Adrenal gland (tissue), 19 donors: ENCODE measurements at places on chromosomes 7 and 10.

DNA sequence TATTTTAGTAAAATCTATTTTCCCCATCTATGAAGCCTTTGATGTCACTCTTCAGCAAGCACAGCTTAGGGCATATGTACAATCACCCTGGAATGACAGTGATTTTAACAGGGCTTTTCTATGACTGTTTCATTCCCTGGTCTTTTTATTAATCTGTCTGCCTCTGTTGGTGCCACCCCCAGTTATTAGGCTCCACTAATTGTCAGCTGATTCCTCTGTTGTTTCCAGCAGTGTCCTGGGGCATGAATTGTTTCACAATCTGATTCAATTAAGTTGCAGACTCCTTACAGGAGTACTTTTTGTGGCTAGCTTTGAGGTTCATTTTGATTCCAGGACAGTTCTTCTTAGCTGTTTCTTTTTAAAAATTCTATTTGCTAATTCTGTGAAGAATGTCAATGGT lies 38.6 kb downstream of the MYO3A start:
- no peak for DNase-seq

DNA sequence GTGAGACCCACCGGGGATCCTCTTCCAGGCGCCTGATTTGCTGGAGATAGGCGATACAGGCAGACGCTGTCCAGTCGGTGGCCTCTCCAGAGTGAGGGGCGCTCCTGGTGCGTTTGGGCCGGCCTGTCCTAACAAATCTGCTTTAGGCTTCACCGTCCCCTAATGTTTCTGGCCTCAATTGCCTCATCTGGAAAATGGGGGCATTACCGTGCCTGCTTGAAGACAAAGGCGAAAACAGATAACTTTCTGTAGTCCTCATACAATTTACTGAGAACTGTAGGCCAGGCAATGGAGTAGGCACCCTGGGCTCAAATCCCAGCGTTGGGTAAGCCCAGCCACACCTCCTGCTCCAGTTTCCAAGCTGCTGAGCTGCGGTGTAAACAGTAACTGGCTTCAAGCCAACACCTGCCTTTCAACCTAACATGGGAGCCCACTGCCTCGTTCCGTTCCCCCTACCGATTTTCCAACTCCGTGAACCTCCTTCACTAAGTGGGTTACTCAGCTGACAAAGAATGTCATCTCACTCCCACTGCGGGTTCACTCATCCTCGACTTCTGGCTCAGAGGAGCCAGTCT lies 589 bp upstream of the ZFAND4 start:
- DNase-seq: peak; percentile 34

GRCh38 chr7:112622159-112622715 lies 141.4 kb downstream of the LSMEM1 start:
- no peak for DNase-seq

- no peak for DNase-seq
These were observed 49.7 kb downstream of the CCDC71L start for GRCh38 chr7:106610996-106611886.

DNA sequence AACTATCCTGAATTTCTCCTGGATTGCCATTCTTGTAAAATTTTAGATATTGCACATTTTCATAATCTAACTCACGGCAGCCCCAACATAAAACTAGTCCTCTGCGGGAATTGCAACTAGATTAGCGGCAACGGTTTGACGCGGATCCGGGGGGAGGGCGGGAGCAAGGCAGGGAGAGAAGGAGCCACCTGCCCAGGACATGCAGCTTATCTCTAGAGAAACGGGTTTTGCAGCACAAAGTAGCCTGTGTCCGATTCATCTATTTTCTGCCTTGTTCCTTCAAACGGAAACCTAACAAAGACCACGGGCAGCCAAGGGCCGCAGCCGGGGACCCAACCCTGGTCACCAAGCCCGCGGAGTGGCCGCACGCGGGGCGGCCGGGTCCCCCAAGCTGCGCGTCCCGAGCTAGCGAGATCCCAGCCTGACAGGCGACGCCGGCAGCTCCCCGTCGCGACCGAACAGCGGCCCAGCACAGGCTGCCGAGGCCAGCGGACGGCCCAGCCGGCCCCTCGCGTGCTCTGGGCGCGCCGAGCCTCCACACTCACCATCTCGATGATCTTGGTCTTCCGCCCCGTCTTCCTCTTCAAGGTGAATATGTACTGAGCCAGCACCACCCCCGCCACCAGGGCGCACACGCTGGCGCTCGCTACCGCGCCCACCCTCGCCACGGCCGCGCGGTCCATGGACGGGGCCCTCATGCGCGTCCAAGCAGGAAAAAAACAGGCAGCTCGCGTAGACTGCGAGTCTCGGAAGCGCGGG lies at the start of gene NT5C3A:
TSS of gene NT5C3A (minus strand) at position 754 of the 759 bp plus-strand sequence. CDS start at position 683, 71 bp downstream.
- DNase-seq: peak; percentile 38

DNA sequence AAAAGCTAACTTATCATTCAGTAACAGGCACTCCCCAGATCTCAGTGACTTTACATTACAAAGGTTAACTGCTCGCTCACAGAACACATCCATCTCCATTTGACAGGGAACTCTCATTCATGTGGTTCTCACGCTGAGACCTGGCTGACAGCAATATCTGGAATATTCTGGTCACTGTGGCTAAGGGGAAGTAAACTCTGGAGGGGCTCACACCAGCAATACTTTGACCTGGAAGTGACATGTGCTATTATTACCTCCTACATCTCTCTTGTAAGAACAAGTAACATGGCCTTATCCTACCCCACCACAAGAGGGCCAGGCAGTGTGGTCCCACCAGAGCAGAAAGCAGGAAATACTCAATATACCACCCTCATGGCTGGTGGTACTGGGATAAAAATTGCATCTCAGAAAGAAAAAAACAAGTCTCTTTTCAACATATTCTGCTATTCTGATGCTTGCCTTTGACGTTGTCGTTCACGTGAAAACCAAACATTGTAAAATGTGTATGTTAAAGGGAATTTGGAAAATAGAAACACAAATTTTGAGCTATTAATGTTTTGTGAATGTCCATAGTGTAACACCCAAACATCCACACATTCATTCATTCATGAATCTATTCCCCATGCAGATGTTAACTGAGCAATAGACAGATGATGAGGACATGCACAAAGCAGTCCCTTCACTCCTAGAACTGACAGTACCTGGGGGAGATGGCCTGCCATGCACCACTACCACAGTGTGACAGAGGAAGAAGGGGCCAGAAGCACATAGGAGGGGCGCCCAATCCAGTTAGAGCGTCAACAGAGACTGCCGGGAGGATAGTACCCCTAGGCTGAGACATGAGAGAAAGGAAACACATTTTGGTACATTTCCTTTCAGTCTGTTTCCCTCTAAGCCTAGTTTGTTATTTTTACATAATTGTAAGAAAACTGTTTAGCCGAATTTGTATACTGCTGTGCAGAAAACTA lies 166.0 kb upstream of the SP4 start:
- DNase-seq: peak; percentile 20

DNA sequence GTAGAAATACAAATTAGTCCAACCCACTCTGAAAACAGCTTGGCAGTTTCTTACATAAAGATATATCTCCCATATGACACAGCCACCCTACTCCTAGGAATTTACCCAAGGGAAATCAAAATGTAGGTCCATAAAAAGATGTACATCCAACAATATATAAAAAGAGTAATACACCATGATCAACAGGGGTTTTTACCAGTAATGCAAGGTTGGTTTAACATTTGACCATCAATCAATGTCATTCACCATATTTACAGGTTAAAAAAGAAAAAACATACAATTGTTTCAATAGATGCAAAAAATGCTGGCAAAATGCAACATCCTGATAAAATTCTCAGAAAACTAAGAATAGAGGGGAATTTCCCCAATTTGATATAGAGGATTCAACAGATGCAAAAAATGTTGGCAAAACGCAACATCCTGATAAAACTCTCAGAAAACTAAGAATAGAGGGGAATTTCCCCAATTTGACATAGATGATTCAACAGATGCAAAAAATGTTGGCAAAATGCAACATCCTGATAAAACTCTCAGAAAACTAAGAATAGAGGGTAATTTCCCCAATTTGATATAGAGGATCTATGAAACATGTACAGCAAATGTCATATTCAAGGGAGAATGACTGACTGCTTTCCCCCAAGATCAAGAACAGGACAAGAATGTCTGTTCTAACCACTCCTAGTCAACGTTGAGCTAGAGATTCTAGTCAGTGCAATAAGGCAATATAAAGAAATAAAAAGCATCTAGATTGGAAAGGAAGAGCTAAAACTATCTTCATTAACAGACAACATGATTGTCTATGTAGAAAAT lies 13.7 kb downstream of the ADAP1 start:
- DNase-seq: no peak

DNA sequence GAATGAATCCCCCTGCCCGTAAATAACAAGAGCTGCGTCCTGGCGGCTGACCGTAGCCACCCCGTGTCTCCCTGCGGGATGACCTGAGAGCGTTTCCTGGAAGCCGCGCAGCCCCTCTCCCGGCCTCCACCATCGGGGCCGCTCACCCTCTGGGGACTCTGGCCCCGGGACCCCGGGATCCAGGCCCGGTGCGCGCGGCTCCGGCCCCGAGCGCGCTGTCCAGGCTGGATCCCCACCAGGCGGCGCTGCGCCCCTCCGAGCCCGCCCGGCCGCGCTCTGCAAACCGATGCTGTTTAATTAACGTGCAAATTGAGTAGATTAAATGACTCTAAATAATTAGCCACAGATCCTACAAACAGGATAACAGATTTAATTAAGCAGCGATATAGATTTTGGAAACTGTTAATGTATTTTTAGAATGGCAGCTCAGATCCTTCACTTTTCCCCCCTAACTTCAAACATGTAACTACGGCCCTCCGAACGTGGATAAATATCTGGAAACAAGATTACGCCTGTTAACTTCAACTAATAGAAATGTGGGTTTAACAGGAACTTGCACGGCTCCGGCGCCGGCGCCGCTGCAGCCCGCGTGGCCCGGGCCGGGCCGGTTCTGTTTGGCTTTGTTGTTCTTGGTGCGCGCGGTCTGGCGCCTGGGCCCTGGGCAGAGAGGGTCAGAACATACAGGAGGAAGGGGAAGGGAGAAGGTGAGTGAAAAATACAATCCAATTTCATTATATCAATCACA lies 7.1 kb upstream of the UNCX start:
- DNase-seq: no peak

DNA sequence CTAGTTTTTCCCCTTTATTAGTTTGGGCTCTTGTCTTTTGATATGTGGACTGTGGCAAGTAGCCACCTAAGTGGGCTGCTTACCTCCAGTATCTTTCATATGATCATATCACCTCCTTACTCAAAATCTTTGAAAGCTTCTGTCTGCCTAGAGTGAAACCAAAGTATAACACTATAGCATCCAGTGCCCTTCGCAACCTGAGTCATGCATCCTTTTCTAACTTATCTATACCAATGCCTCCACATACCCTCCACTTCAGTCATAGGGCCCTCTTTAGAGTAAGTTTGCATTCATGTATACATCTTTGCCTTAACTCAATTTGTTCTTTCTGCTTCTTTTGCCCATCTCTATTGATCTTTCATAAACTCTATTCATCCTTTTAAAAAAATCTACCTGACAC lies 15.7 kb upstream of the MACC1 start:
- no peak for DNase-seq

DNA sequence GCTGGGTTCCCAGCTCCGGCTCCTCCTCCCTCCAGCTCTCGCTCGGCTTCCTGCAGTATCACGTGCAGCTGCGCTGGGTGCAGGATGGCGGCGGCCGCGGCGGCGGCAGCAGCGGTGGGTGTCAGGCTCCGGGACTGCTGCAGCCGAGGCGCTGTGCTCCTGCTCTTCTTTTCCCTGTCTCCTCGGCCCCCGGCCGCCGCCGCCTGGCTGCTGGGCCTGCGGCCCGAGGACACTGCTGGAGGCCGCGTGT lies at the start of gene CNNM1:
TSS of gene CNNM1 (plus strand) at position 53 of the 250 bp plus-strand sequence. CDS start at position 85, 32 bp downstream.
- DNase-seq: no peak

DNA sequence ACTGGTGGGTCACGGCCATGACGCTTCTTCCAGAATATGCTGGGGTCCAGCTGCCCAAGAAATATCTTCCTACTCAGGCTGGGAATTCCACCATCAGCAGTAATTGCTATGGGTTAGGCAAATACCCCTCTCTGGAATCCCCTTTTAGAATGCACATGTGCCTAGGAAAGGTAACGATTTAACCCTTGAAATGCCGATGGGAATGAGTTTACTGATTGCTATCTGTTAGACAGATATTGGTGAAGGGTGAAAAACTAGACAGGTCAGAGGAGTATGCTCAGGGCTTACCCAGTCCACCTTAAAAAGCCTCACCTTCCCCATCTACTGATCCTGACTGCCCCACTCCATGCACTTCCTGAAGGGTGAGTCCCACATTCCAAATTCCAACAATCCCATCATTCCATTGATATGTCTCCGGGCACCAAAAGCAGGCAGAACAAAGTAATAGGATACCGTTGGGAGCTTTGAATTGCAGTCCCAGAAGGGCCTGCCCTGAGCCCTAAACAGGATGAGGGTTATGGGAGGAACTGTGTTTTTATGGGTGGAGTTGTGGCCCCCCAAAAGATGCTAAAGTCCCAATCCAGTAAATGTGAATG lies 59.3 kb downstream of the DLG5 start:
- DNase-seq: no peak

- no peak for DNase-seq
These were observed 291.7 kb downstream of the DPP6 start for GRCh38 chr7:154343778-154344412.

- no peak for DNase-seq
These were observed 931 bp downstream of the SH2D4B start for GRCh38 chr10:80538481-80539185.

DNA sequence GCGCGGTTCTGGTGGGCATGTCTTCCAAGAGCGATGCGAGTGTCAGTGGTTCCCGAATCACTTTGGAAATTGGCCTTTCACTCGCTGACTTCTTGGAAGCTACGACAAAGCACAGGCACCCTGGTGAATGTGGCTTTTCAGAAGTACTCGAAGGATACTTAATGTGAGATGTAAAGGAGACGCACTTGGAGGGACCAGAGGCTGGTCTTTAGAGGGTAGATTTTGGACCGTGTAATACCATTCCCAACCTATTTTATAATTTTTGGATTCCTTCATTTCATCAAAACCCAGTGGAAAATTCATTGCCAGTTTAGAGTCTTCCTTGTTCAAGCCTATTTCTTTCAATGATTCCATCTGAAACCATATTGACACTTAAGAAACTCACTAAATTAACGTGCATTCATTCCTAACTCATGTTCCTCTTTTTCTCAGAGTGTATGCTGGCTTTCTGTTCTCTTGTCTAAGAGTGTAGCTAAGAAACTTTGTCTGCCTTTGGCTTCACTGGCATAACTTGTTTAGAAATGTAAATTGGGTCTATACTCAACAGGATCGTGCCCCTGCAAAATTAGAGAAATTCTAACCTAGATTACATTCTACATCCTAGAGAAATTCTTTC lies 645 bp upstream of the COPG2 start:
- no peak for DNase-seq

DNA sequence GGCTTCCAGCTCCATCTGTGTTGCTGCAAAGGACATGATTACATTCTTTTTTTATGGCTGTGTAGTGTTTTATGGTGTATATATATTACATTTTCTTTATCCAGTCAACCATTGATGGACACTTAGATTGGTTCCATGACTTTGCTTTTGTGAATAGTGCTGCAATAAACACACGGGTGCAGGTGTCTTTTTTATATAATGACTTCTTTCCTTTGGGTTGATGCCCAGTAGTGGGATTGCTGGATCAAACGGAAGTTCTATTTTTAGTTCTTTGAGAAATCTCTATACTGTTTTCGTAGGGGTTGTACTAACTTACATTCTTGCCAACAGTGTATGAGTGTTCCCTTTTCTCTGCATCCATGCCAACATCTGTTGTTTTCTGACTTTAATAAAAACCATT lies 189.7 kb downstream of the ACTR3B start:
- DNase-seq: no peak

- no peak for DNase-seq
These were observed 618.2 kb upstream of the MGMT start for GRCh38 chr10:128848810-128849209.
